Fibroblast of skin of abdomen (primary cell): ENCODE measurements at places on chromosomes 5 and 9.
A peak's percentile ranks its signal among the peaks of the same experiment; 100 is the strongest.

GRCh38 chr5:60640901-60641300 is 59.1 kb downstream of the DEPDC1B start:
- DNase-seq, result no peak

- DNase-seq, result no peak
Observed at GRCh38 chr9:113472199-113472598, 8.7 kb downstream of the RGS3 start.

DNA sequence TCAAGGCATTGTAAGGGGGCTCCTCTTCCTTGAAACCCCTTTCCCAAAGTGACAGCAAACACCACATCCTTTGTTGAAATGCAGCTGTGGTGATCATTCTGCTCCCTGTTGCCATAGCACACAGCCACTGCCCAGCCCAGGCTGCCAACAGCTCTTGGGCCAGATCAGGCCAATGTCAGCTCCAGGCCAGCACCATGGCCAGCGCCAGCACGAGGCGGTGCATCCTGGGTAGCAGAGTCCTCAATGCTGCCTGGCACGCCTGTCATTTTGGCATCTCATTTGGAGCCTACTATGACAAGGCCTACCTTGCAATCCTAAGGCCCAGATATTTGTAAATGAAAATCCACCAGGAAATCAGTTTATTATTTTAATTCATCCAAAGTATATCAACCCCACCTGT is 390.6 kb downstream of the DNAH5 start:
- peak; percentile 14 for DNase-seq

DNA sequence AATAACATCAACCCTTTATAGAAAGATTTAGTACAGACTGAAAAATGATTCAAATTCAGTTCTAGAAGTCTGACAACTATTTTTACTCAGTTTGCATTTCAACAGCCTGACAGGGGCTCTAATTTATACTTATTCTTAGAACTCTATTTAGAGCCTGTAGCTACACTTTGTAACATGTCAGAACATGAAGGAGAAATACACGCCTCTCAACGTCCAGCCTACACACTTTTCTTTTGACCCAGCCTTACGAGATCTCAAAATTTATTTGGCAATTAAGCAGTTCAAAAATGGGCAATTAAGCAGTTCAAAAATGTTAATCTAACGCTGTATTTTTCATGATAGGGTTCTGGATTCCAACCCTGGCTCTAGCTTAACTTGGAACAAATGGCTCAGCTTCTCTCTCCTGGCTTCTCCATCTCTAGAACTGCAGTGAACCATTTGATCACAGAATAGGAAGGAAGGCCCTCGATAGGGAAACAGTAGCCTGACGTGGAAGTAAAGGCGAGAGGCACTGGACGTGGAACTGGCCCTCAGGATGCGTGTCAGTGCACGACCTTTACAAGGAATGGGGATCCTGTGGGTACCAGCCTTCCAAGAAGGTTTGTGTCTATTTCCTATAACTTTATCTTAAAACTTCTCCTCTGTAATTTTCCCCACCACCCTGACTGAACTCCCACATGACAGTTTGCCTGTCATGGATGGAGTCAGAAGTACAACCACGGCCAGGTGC is 66.4 kb downstream of the PRRT1B start:
- DNase-seq, result no peak

DNA sequence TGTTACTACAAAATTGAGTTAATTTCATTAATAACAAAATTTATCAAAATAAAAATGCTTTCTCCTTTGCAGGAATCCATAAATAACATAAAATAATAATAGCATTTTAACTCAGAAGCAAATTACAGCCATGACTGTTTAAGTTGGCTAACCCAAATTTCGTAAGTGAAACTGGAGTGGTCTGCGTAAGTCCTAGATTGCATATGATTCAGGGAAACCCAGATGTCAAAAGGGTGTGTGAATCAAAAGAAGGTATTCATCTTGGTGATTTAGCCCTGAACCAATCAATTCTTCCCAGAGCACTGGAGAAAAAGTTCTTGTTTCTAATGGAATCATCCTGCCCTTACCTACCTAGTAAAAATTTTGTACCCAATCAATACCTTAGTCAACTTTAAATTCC is 547.6 kb downstream of the RAB3C start:
- peak; percentile 29 for DNase-seq

GRCh38 chr5:66608501-66608900 is 12.3 kb downstream of the MAST4 start:
- no peak for DNase-seq

DNA sequence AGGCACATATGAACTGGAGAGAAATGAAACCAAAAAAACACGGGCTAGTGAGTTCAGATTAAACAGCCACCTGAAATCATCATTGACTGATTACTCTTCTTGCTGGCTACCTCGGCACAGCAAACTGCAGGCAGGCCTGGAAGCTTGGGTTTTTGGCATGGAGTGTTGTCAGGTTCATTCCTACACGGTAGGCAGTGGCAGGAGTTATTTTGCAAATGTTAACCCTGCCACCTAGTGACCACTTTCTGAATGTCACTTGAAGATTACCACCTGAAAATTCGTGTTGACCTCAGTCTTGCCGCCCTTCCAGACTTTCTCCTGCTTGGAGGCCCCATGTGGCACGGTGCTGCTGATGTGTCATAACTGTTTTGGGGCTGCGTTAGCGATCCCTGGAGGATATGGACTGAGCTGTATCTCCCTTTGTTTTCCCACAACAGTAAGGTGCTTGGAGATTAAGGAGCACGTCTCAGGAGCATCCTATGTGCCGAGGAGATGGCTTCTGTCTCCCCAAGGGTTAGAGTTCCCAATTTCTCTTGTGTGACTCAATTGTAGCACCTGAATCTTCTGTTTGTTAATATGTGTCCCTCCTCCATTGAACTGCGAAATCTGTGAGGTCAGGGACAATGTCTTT is 12.7 kb upstream of the CD180 start:
- peak; percentile 59 for DNase-seq

DNA sequence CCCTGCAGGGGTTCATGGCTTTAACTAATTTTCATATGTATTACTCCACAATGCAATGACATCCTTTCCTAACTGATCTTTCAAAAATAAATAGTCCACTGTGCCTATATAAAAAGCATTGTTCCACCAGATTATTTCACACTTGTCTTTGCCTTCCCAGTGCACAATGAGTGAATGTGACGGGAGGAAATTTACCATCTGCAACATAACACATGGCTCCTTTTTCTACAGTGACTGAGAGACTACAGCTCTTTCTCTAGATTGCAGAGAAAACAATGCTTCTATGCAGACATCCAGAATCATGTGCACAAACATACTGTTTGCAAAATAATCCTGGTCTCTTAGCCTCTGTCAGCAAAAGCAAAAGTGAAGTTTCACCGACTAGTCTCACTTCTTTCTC is 483.7 kb upstream of the PIK3R1 start:
- DNase-seq, result no peak

DNA sequence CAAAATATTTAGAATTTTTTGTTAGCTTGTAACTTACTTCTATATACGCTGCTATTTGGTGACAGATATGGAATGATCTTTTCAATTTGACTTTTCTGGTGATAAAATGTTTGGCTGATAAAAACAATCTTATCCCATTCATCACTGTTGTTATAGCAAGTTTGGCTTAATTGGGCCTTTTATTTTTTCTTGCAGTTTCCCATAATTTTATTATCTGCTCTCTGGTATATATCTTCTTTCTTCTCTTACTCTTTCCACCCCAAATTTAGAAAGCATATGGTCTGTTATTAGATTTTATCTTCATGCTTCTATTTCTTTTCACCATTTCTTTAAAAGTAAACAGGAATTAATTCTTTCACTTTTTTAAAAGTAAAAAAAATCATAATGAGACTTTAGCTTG is 474.4 kb downstream of the TLE1 start:
- no peak for DNase-seq

DNA sequence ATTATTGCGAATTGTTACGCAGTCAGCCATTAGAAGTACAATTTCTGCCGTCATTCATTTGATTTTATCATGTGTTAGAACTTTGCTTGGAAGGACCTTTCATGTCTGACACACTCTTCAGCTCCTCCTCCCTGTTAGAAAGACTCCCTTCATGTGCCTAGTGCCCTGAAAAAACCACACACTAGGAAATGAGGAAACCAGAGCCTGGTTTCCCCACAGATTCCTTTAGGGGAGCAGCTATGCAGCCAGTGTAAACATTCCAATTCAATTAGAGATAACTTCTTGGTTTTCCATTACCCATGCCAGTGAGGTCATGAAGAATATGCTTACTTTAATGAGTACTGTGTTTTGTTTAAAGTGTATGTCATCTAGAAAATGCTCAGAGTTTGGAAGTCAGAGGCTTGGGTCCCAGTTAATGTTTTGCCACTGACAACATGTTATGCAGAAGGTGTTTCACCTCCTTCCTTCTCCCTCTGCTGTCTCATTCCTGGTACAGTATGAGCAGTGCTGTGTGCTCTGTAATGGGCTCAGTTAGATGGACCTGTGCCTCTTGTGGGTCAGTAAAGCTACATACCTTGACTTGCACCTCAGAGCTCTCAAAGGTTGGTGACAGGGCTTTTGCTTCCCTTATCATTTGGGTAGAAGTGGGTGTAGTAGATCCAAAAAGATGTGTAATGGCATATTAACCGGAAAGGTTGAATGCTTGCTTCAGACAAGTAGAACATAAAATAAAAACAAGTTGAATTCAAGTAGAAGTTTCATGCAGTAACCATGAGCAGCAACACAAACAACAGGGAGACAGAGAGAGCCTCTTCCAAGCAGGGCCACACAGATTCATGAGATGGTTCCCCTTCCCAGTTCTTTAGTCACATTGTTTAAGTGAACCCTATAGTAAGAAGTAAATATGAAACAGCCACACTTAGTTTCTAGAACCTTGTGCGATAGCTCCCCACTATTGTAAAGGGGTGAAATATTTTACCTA is 52.6 kb upstream of the TNFAIP8 start:
- DNase-seq, result peak; percentile 96

DNA sequence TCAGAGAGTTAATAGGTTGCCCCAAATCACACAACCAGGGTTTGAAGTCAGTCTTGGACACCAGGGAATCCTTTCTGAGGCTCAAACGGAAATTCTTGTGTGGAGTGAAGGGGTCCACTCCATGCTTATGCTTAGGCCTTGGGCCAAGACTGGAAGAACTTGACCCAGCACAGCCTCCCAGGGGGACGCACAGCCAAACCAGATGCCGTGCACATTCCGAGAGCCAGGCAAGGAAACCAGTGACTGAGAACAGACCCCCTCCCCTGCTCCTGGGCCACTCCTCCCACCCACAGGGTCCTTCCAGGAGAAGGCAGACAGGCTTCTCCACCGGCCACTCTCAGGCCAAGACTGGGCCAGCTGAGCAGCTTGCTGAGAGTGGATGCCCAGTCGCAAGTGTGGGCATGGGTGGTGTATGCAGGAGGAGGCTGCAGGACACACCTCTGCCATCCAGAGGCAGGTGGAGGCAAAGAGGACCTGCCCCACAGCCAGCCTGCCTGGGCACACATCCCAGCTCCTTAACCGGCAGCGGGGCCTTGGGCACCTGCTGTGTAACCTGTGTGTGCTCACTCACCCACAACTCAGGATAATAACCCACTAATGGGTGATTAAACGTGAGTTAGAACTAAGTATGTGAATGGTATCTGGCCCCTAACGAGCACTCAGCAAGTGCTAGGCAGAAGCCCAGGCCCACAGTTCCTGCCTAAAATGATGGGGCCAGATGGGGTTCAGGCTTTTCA is 38.0 kb downstream of the NIPAL4 start:
- no peak for DNase-seq

DNA sequence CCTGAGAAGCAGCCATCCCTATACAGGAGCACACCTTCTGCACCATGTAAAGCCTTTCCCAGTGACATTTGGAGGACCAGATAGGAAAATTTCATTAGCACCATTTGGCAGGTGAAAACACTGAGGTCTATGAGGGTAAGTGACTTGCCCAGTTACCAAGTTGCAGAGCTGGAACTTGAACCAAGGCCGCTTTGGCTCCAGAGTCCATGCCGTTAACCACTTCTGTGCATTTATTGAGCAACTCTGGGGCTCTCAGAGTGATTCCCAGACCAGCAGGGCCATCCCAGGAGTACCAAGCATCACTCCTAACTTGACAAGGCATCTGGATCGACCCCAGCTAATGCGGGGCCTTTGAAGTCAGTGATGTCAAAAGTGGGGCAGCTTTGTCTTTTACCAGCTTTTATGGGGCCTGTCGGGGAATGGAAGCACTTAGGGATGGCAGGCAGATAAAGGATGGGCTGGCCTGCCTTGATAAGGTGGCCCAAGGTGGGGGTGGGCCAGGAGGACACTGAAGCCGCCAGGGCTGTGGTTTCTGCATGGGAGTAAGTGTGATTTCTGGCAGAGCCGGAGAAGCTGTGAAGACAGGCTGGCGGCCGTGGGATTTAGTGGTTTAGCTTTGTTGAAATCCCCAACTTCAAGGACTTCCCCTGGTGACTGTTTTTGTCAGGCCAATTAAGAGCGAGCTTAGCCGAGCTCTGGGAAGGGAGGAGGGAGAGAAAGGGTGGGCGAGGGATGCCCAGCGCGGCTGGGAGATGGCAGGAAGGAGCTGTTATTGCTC is 127.3 kb downstream of the MACROH2A1 start:
- DNase-seq, result peak; percentile 68

- peak; percentile 52 for DNase-seq
Observed at GRCh38 chr5:171647904-171648260, 137.7 kb upstream of the SMIM23 start.

DNA sequence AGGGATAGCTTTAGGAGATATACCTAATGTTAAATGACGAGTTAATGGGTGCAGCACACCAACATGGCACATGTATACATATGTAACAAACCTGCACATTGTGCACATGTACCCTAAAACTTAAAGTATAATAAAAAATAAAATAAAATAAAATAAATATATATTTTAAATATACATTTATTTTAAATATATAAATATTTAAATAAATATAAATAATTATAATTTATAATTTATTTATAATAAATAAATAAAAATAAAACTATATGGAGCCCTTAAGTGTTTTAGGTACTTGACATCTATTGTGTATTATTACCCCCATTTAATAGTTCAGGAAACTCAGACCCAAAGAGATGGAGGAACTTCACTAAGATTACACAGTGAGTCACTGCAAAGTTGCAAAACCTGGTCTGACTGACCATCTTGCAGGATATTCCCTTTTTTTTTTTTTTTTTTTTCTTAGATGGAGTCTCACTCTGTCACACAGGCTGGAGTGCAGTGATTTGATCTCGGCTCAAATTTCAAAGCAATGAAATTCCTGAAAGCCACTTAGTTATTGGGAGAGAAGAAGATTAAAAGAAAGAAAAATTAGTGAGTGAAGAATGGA is 5.8 kb upstream of the C5orf52 start:
- peak; percentile 80 for DNase-seq

DNA sequence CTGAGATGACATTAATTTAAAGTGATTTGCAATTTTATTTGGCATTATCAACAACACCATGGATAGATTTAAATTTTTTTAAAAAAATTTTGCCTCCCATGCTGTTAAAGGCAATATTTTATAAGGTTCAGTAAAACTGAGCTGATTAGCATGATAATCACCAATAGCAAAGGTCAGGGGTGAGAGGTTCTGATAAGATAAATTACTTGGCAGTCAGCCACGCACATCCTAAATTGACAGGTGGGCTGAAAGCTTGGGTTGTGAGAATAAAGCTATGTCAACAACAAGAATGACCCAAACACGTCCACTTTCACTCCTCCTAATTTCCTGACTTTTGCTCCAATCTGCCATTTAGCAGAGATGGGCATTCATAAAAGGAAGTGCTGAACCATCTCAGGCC is 127.1 kb downstream of the LHFPL2 start:
- DNase-seq, result no peak
